NCI-H345 (cell line): ENCODE measurements at places on chromosomes 6 and 20.

DNA sequence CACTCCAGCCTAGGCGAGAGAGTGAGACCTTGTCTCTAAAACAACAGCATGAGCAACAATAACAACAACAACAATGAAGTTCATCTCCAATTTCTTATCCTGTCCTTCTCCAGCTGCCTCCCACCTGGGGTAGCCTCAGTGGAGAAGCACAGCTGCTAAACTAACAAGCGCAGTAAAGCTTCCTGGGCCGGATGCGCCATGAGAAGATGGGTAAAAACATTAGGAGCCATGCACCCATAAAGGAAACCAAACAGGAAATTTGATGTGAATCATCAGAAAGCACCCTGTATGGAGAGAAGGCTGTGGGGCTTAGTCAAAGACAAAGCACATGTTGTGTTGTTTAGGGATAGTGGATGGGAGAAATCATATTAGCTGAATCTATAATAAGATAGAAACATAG, 61.1 kb upstream of the CCN6 start:
- DNase-seq: no peak

GRCh38 chr6:4256969-4257368, 121.6 kb upstream of the ECI2 start:
- no peak for DNase-seq

GRCh38 chr20:40787941-40788340, 98.9 kb upstream of the MAFB start:
- no peak for DNase-seq

- no peak for DNase-seq
Observed at GRCh38 chr6:29924287-29924686, 18.0 kb upstream of the HLA-A start.

DNA sequence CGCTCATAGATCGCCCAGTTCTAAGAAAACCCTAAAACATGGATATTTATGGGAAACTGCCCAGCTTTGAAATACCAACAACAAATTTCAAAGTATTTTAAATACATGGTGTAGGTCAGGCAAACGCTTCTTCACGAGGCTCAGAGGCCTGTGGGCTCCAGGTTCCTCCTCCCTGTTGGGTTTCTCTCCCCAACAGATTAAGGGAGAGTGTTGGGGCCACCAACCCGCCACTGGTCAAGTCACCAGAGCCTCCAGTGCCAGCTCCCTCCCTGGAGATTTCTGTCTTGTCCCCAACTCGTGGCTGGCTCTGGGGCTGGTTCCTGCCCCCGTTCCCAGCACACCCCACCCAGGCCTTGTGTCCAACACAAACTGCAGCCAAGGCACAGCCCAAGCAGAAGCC, 87.9 kb downstream of the PTPN1 start:
- DNase-seq: no peak

GRCh38 chr6:159110748-159111147, 58.5 kb upstream of the FNDC1 start:
- DNase-seq: no peak

DNA sequence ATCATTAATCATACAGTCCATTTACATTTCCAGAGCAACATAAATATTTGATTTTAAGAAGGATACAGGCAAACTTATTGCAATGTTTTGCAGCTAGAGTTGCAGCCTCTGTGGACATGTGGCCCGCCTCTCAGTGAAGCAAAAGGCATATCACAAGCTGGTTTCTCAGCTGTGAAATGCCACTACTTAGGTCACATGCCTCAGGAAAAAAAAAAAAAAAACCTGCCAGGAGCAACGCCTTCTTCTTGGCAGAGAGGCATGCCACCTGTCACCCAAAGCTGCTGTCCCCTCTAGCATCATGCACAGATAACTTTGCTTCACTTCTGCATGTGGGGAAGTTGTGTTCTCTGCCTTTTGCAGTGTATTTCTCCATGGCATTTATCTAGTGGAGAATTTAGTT, 18.5 kb downstream of the GRM1 start:
- no peak for DNase-seq

DNA sequence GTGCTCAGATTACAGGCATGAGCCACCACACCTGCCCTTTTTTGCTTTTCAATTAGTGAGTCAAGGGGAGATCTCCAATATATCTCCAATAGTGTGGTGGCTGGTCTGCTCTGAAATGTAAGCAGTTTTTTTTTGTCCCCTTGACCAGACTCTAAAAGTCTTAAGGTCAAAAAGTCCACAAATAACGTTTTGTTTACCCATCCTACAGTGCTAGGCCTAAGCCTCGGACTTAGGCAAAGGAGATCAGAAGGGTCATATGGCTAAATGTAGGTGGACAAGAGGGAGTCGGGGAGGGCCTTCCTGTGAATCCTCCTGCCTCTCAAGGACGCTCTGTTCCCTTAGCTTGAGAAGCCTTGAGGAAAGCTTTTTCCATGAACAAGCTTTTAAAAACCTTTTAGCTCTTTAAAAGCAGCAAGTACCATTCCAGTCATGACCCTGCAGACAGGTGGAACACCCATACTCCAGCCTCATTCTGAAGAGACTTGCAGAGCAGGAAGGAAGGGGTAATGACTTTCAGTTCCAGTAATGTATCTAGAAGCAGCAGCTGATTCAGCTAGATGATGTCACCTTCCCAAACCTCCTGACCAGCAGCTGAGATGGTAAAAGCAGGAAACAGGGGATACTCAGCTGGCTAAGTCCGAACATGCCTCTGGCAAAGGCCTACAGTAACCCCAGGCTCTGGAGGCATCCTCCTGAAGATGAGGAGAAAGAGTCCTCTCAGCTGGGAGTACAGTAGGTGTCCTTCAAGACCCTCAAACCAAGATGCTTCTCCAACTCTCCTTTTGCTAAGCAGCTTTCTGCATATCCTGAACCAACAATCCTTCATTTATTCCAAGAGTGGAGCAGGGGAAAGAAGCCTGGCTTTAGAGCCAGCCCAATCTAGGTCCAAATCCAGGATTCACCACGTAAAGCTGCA, 23.6 kb downstream of the BCL2L1 start:
- DNase-seq: peak; percentile 54

GRCh38 chr6:13371421-13372072, 43.2 kb upstream of the TBC1D7 start:
- DNase-seq: no peak

DNA sequence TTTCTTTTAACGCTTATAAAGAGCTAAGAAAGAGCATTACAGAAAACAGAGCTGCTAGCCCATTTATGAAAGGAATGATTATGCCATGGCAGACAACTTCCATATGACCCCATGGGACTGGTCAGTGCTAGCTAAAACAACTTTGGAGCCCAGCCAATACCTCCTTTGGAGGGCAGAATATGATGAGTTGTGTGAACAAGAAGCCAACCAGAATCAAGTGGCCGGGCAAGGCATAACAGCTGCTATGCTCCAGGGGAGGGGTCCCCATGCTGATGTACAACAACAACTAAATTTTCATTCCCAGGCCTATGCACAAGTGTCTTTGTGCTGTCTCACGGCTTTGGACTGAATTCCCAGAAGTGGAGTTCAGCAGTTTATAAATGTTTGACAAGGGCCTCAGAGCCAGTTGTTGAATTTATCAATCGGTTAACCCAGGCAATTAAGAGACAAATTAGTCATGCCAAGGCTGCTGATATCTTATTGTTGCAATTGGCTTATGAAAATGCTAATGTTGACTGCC, 65.0 kb upstream of the ASCC3 start:
- DNase-seq: no peak

- DNase-seq: no peak
Observed at GRCh38 chr6:2633736-2634135, 117.0 kb downstream of the MYLK4 start.
